Smooth muscle cell of the brain vasculature (primary cell): ENCODE measurements at places on chromosomes 1 and 21.

DNA sequence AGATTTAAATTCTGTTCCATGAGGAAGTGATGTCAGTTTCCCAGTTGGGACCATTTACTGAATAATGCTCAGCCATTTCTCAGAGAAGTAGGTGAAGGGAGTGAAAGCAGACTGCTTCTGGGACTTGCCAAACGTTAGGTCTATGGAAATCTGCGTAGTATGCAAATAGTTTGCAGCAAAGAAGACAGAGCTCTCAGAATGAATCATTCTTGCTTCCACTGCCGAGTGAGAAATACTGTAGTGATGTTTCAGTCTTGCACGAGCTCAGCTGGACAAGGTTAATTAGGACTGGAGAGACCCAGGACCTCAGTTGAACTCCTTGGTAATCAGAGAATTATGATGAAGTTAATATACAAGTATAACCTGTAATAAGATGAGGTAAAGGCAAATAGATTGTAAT, 317.7 kb upstream of the DAB1 start:
- no peak for DNase-seq

DNA sequence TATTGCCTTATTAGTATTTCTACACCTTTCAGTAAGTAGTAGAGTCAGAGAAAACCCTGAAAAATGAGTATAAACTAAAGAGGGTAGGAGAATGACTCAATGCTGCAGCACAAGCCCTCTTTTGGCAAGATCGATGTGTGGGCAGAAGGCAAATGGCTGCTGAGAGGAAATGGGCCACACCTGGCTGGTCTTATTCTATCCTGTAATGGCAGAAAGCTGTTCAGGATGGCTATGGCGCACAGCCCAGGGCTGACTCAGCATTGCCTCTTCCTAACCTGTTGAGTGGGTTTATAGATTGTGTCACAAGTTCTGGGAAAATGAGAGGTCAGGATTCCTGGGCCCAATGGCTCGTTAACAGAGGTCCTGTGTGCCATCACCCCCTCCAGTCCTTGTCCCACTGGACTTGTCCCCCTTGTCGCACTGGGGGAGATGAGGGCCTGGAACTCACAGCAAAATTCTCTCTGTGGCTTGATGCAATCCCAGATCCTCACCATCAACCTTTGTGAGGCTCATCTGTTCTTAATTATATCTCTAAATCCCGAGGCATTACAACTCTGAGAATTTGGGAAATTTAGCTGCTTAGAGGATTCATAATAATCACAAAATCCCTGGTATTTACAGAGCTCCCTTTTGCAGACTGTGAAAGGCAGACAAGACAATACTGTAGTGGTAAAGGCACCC, 13.2 kb downstream of the HMGB4 start:
- no peak for DNase-seq

DNA sequence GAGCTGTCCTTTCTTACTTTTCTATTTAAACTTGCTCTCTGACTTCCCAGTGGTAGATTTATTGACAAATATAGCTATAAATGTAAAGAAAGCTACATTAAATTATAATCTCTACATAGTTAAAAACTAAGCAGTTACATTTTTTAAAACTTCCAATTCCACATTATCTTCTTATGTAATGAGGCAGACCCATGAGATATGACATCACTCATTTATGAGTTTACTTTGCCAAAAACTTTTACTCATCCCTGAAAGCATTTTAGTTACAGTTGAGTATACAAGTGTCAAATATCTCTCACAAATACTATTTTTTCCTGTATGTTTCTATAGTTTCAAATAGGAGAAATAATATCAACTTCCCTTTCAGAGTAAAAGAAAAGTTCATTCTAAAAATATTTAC, 3.8 kb downstream of the NMNAT2 start:
- no peak for DNase-seq

DNA sequence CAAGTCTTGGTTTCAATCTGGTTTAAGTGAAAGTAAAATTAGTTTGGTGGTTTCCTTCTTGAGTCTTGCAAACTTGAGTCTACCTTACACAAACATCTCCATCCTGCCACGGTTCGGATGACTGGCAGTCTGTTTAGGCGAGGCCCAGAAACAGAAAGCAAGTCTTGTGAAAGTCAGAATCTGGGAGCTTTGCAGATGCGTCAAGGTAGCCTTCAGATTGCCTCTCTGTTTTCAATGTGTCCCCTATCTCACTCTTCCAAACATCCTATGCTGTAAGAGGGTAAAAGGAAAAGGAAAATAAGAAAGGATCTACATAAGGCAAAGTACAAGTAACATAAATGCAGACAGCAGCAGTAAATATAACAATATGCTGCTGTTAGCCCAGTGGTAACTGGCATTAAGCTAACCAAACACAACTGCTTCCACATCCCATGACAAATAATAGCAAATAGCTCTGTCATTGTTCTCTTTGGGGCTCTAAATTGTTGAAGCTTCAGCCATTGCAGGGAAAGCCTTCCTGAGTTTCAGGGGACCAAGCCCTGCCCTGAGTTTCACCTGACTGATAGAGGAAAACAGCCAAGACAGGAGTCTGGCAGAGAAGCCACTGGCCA, 26.2 kb upstream of the C1orf105 start:
- no peak for DNase-seq

DNA sequence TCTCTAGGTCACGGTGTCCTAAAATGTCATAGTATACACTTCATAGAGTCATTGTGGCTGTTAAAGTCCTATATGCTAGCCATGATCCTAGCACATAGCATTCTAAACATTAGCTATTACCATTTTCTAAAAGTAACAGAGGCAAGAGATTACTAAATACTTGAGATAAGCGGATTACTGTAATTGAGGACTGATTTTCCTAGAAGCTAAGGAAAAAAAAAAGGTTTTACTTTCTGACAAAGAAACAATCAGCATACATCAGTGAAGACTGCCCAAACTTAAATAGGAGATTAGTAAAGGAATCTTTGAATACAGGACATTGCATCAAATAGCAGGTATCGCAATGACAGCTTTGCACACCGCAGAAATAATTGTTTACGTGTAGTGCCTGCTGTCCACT, 91.3 kb upstream of the HNRNPU start:
- DNase-seq: no peak

GRCh38 chr1:117803318-117803717, 126.1 kb downstream of the GDAP2 start:
- DNase-seq: no peak

DNA sequence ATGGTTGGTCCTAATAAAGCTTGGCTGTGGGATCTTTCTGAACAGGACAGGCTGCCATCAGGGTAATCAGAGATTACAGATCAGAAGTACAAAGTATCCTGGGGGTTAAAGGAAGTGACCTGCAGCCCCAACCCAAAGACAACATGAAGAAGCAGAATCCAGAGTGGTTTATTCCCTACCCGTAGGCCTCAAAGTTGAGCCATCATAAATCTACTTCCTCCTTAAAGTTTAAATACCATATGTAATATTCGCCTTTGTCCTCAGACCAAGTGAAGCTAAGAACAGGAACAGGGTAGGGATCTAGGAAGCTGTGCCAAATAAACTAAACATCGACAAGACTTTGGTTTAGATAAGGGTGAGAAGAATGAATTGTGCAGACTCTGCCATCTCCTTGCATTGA, 15.9 kb upstream of the DHX9 start:
- no peak for DNase-seq

DNA sequence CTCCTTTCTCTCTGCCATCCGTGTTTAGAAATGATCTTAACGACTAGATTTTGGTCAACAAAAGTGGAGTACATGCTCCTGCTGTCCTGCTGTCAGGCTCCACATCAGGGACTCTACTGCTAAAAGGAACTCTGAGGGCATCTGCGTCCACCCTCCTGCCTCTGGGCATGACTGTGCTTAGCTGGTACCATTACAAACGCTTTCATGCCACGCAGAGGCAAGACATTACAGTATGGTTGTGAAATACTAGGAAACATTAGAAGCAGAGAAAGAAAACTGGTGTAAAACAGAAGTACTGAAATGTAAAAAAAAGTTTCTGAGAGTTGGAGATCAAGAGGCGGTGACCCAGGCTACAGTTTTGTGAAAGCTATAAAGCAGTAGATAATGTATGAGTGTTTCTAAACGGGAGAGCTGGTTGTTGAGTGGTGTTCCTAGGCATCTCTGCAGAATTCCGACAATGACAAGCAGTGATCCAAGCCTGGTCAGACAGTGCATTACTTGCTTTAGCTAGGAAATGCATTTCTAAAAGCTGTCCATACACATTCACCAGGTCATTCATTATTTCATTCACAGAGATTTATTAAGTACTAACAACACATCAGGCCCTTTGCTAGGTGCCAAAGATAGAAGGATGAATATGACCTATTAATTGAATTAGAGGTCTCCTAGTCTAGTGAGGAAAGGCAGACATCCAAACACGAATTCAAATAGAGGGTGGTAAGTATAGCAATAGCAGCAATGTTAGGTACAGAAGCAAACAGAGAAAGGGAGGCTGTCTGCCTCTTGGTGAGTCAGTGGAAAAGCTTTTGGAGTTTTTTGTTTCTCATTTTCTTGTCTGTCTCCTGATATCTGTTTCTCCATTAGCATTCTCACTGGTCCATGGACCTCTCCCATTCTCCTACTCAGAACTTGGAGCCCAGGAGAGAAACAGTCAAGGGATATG, 401.9 kb downstream of the LMO4 start:
- DNase-seq: no peak

DNA sequence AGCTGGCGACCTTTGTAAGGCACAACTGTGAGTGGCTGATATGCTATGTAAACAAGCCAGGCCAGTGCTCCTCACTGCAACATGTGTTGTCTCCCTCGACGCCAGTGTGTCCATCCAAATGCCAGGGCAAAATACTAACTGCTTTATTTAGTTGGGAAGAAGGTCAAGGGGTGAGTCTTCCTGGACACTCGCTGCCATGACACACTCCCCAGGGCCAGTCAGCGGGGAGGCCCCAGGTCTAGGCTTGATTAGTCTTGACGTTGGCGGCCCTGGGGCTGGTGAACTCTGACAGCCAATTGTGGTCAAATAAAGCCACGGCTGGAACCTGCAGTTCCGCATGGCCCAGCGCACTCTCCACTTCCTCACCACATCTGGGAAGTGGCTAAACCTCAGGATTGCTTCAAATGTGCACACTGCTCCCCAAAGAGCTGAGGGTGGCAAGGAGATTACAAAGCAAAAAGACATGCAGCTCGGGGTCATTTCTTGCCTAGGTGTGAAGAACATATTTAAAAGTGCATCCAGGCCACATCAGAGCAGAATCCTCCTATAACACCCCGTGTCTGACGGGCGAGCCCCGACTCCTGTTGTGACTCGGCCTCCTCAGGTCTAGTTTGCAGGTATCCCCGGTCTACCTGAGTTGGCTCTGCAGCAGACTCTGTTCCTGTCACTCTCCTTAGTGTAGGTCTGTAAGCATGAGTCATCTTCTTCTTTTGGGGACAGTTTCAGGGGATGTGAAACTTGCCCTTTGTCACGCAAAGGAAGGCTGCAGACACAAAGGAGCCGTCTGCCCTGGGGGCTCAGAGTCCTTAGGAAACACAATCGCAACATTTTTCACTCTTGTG, 183.5 kb downstream of the RUNX1 start:
- no peak for DNase-seq

GRCh38 chr1:103194060-103194459, 85.7 kb upstream of the COL11A1 start:
- DNase-seq: no peak

- DNase-seq: no peak
Observed at GRCh38 chr21:46354046-46354445, 30.1 kb downstream of the PCNT start.
